ENCODE measurements at places on chromosomes 5 and 9. TPM values are rescaled to one million over a fixed set of nuclear protein-coding genes. Genes with fewer than 3 reads are reported as not detected.

DNA sequence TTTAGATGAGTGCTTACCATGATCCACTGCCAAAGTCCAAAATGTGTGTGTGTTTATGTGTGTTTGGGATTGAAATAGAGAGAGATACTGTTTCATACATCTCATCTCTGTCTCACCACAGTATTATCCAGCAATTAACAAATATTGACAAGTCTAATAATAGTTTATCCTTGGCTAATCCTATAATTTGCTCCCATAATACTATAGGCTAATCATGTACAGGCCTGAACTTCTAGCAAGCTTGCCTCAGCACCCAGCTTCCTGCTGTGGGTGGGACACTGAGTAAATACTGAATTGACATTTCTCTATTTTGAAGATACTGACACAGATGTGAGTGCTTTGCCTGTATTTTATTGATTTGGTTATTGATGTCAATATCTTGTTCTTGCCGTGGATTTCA lies 35.3 kb upstream of the KCNV2 start:
- DNase-seq, result no peak
- H3K4me1 ChIP-seq, result no peaks in the 10 kb centered on the region
- no peaks in the 10 kb centered on the region for H3K36me3 ChIP-seq
- no peaks in the 10 kb centered on the region for H3K27me3 ChIP-seq
- no peak overlapping the region for H3K27ac ChIP-seq

DNA sequence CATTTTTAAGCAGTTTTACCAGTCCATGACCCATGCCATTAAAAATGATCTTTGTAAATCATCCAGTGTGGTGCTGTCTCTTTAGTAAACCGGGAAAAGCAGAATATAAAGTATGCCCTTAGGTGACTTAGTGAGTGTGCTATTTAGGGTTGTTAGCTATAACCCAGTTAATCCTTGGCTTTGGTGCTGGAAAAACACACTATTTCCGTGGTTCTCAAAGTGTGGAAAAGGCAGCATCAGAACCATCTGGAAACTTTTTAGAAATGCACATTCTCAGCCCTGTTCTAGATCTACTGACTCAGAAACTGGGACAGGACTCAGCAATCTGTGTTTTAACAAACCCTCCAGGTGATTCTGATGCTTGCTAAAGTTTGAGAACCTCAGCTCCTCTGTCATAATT lies 123.6 kb upstream of the ZNF608 start:
- no peaks in the 10 kb centered on the region for H3K36me3 ChIP-seq
- no peaks in the 10 kb centered on the region for H3K4me1 ChIP-seq
- no peak for DNase-seq
- H3K4me3 ChIP-seq, result no peak overlapping the region
- H3K27ac ChIP-seq, result no peak overlapping the region

- no peaks in the 10 kb centered on the region for H3K36me3 ChIP-seq
- no peaks in the 10 kb centered on the region for H3K4me1 ChIP-seq
Measured at GRCh38 chr5:14115323-14115895, 27.7 kb upstream of the TRIO start.

GRCh38 chr5:19605846-19606407 lies 382.1 kb downstream of the CDH18 start:
- no peak for DNase-seq
- H3K4me3 ChIP-seq, result no peak overlapping the region
- H3K4me1 ChIP-seq, result no peaks in the 10 kb centered on the region
- no peaks in the 10 kb centered on the region for H3K27me3 ChIP-seq
- no peak overlapping the region for H3K27ac ChIP-seq

FOXI1 gene
- 0.14 TPM for total RNA-seq

DNA sequence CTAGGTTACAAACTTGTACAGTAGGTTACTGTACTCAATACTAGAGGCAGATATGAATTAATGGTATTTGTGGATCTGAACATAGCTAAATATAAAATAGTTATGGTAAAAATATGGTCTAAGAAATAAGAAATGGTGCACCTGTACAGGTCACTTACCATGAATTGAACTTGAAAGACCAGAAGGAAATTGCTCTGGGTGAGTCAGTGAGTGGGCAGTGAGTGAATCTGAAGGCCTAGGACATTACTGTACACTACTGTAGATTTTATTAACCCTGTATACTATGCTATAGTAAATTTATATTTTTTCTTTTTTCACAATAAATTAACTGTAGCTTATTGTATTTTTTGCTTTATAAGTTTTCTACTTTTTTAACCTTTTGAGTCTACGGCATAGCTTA lies 1020.4 kb downstream of the CDH18 start:
- no peaks in the 10 kb centered on the region for H3K27me3 ChIP-seq
- no peak overlapping the region for H3K4me3 ChIP-seq
- no peaks in the 10 kb centered on the region for H3K4me1 ChIP-seq
- H3K27ac ChIP-seq, result no peak overlapping the region
- H3K36me3 ChIP-seq, result no peaks in the 10 kb centered on the region
- DNase-seq, result no peak
